ENCODE measurements at places on chromosomes 2 and 18. TPM values are rescaled to one million over a fixed set of nuclear protein-coding genes. Genes with fewer than 3 reads are reported as not detected.

Gene PCGF1
- 29.2 TPM for total RNA-seq

Gene ZAP70
- total RNA-seq = not detected

GRCh38 chr2:143730953-143731260 lies 601.7 kb downstream of the ARHGAP15 start:
- DNase-seq = no peak

DNA sequence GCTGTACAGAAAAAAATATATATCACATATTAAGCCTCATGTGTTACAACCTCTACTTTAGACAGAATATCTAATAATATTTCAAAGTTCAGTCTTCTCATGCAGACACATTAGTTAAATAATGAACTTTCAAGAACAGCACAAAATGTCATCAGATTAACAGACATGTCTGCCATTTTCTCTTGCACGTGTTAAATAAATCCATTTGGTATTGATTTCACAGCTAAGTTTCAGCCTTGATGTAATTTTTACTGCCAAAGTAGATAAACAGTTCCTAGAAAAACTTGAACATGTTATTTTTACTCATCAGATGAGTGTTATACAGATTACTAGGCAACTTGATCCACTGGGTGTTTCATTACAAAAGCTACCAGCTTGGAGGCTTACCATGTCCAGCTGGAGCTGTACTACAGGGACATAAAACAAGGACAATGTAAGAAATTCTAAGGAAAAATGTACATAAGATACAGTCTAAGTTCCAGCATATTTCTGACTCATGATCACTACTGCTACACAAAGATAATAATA lies 290.7 kb upstream of the DDX18 start:
- no peak for DNase-seq

DNA sequence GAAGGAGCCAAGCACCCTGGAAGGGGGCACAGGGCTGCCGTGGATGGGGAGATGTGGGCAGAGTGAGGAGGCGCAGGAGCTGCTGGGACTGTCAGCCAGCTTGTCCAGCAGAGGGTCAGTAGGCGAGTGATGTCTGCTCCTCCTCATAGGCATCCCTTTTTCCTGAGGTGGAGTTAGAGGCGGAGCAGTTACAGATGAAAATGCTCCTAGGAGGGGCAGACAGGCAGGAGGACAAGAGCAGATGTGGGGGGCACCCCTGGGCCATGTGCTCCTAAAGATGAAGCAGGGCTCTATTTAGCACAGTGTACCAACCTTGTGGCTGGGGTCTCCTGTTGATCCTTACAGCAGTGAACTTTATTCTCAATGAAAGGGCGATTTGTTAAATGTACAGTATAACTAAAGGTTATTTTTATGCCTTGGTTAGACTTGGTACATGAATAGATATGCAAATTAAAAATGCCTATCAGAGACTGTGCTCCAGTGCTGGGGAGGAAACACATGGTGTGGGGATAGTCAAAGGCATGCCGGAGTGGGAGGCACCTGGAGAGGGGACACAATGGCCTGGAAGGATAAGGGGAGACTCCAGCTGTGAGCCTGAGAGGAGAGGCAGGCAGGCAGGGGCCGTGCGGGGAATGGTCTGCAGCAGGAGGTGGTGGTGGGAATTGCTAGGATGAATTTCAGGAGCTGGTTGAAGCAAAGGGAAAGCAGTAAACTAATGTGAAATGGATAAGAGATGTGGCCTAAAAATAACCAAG lies 175.3 kb downstream of the CLIP4 start:
- no peak for DNase-seq

DNA sequence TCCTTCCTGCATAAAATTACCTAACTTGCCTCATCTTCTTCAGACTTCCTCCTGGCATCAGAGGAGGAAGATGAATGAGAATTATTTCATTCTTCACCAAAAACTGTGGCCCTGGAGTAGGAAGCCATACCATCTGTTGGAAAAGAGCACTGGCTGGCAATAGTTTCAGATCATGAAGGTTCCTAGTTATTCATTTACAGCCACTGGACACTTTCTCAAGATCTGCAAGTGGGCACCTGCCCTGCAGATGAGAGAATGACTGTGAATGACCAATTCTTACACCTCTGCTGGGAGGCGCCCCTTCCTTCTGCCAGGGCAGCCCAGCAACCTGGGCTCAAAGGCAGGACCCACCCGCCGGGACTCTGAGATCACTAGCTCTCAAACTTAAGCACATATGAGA lies 13.0 kb downstream of the DIPK1C start:
- no peak for DNase-seq

Data from IMR-90 (cell line).